ENCODE measurements at places on chromosomes 7 and 10.

- DNase-seq: no peak
Observed at GRCh38 chr7:120718361-120718760, 139.6 kb downstream of the TSPAN12 start.

DNA sequence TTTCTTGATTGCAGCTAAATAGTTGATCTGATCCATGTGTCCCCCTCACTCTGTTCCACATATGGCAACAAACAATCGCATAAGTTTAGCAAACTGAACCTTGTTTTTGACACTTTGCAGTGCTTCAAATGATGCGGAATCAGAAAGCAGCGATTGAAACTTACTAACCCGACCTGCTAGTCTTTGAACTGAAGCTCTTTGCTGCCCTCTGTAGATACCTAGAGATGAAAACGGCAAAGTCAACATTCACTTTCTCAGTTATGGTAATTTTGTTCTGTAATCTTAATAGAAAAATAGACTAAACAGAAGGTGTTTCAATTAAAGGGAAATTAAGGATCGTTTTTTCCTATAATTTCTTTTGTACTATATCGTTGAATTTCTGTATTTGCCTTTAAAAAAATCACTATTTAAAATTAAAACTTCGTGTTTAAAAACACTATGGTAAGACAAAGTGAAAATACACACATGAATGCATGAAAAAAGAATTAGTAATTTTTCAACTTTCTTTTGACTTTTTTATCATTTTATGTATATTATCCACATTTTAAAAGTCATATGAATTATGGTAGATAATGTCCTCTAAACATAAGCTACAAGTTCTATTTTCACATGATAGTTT lies 276.5 kb downstream of the MAGI2 start:
- peak; percentile 49 for DNase-seq

GRCh38 chr7:29975561-29975960 lies 14.0 kb downstream of the SCRN1 start:
- no peak for DNase-seq

- peak; percentile 53 for DNase-seq
Observed at GRCh38 chr10:17665747-17666146, 21.8 kb downstream of the STAM start.

- DNase-seq: peak; percentile 96
Observed at GRCh38 chr10:71766717-71767419, 6.5 kb downstream of the VSIR start.

DNA sequence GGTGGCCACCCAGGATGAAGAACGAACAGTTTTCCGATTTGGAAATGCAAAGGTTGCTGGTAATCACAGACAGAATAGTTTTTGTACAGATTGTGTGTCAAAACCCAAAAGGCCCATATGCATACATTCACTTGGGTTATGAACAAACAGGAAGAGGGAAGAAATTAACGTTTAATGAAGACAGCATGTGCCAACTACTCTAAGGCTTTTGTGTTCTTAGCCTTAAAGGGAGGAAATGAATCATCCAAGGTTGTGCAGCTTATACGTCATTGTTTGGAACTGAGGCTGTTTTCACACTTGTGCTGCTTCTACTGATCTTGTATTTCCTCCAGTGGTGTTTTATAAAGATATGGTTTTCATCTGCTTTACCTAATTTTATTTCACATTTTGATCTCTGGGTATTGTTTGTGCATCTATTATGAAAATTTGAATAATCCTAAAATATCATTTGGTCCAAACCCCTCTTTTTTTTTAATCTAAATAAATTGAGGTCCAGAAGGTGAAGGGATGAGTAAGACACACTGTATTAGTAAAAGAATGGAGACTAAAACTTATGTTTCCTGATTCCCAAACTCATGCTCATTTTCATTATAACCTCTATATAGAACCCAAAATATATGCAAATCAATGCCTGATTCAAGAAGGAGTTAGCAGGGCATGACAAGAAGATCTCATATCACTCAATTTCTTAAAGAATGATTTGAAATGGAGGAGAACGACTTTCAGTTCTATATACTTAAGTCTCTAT lies 373.1 kb downstream of the THSD7A start:
- DNase-seq: peak; percentile 43

DNA sequence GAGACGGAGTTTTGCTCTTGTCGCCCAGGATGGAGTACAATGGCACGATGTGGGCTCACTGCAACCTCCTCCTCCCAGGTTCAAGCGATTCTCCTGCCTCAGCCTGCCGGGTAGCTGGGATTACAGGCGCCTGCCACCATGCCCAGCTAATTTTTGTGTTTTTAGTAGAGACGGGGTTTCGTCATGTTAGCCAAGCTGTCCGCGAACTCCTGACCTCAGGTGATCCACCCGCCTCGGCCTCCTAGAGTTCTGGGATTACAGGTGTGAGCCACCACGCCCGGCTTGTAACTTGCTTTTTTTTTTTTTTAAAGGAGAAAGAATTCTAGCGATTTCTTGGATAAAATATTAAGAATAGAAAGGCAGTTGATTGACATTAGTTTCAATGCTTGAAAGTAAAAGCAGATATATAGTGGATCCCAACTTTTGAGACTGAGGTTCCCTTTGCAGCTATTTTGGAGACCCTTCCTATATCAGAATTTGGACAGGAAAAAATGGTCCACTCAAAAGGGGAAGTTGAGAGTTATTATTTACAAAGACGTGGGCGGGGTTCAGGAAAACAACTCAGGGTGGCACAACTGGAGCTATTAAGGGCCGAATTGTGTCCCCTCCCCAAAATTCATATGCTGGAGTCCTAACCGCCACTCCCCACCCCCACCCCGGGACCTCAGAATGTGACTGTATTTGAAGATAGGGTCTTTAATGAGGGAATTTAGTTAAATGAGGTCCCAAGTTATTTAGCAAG lies 1.3 kb upstream of the ERCC6 start:
- DNase-seq: no peak

GRCh38 chr7:92034116-92034515 lies 93.5 kb downstream of the AKAP9 start:
- DNase-seq: no peak

DNA sequence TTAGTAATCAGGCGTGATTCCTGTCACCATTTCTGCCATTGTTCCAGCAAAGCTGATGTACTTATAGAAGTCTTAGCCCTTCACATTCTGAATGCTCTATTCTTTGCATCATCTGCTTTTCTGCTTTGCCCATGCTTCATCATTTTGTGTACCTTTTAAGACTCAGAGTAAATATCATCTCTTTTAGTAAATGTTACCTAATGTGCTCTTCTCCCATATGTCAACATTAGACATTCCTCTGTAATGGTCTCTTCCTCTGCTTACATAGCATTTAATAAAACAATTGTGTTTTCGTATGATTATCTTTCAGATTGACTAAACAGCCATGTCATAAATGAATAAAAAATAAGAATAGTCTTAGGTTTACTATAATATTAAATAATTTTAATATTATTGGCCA lies 719.6 kb upstream of the GRM3 start:
- no peak for DNase-seq

GRCh38 chr7:105250706-105251105 lies 138.0 kb downstream of the SRPK2 start:
- DNase-seq: no peak

DNA sequence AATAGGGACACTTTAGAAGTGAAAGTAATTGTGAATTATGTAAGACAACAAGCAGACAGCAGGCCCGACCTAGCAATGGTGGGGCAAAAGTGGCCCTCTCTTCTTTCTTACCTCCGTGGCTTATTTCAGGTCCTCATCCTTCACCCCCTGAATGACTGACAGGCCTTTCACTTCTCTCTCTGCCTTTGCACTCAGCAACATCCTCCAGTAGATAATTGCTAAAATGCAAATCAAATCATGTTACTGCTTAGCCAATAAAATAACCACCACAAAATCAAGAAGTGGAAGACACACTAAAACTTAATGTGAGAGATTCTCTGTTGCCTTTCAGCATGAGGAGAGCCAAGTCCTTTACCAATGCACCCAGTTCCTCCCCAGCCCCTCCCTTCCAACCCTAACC lies 274.6 kb upstream of the ZNF32 start:
- DNase-seq: no peak

DNA sequence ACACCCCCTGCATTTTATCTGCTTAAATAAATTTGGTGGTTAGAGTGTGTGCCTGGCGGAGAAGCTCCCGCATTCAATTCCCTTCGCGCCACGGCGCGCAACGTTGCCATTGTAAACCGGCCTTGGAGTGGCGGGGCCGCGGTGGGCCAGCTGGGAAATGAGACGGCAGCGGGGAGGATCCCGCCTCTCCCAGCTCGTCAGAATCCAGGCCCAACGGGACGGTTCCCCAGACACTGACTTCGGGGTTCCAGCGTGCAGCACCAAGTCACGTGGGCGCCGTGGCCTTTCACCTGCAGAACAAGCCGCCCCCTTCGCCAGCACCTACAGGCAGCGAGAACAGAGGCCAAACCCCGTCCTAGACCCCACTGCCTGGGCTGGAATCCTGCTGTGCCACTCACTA lies 103.4 kb downstream of the GRID1 start:
- DNase-seq: no peak

- DNase-seq: peak; percentile 61
Observed at GRCh38 chr10:27998178-27998953, 513 bp downstream of the ODAD2 start.

DNA sequence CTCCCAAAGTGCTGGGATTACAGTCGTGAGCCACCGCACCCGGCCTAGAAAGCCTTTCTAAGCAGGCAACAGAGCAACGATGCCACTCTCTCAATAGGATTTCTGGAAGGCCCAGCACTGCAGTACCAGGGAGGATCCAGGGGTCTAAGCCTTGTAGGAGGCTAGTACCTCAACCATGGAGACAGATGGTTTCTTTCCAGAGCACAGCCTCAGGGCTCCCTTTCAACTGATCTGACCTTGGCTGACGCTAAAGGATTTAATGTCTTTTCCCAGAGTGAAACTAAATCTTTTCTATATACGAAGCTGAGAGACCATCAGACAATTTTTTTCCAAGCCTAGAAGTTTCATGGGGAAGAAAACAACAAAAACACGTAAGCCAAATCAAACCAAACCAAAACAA lies 78.0 kb downstream of the WDR11 start:
- DNase-seq: no peak

All from urothelium cell line (cell line).